ENCODE measurements at places on chromosomes 6 and 20. TPM values are rescaled to one million over a fixed set of nuclear protein-coding genes. Genes with fewer than 3 reads are reported as not detected.

COX4I2 gene
- total RNA-seq, result not detected

SYCP2 gene
- 7.7 TPM for total RNA-seq

EYS gene
- not detected for total RNA-seq

DNAAF9 gene
- 18.7 TPM for total RNA-seq

GPR63 gene
- 0.37 TPM for total RNA-seq

DNA sequence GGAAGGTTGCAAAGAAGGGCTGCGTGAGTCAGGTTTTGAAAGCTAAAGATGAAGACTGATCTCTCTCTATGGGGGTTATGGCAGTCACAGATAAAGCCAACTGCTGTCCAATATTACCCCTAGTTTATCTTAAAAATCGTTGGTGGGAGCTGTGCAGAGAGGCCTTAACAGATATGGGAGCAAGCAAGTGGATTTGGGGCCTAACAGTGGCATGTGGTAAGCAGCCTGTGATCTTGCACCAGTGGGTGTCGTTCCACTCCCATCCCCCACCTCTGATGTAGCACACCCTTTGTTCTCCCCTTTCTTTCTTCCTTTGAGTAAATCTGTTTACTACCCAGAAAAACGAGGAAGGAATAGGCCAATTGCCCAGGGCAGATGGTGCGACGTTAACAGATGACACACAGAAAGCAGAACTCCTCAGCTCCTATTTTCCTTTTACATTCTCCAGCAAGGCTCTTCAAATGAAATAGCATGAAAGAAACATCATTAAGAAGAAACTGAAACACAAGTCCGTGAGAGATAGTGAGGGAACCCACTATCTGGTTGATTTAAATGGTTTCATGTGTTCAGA, 274.1 kb upstream of the CITED2 start:
- no peaks in the 10 kb centered on the region for H3K36me3 ChIP-seq
- H3K27ac ChIP-seq, result no peak overlapping the region
- no peak for DNase-seq
- H3K27me3 ChIP-seq, result no peaks in the 10 kb centered on the region

DNA sequence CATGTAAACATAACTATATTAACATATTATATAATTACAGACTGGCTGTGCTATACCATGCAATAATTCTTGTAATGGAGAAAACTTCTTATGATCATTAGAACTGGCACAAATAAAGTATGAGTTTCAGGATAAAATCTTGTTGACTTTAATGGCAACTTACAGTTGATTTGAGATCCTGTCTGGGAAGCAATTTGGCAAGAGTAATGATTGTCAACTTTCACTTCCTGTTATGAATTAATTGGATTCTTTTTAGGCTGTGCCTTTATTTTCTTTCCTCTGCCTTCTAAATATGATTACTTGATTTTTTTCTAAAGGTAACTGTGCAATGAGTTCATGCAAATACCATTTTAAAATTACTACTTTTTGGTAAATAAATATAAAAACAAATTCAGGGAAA, 158.1 kb upstream of the B3GAT2 start:
- no peak overlapping the region for H3K4me3 ChIP-seq
- peaks cover 3% of the 10 kb centered on the region for H3K4me1 ChIP-seq
- DNase-seq, result no peak
- no peaks in the 10 kb centered on the region for H3K27me3 ChIP-seq
- no peaks in the 10 kb centered on the region for H3K36me3 ChIP-seq

DNA sequence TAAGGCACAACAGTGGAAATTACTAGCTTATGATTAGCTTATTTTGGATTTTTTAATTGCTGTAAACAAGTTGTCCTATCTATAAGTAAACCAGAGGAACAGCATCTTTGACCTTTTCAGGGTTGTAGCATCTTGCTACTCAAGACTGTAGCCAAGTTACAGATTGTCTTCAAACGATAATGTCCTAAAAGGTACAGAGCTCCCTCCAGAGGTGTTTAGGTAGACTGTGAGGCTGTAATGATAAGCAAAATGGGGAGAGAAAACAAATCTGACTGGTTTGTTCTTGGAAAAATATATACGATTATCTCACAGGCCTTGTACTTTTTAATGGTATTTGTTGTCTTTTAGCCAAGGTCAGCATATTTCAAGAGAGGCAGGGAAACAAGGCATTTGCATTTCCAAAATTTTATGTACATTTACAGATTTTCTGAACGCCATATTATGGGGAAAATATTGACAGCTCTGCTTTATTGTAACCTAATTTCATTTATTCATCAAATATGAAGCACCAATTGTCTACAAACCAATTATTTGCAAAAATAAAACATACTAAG, 273.4 kb downstream of the MEI4 start:
- no peak overlapping the region for H3K4me3 ChIP-seq
- H3K36me3 ChIP-seq, result no peaks in the 10 kb centered on the region
- H3K27ac ChIP-seq, result no peak overlapping the region
- no peaks in the 10 kb centered on the region for H3K27me3 ChIP-seq
- no peak for DNase-seq

DNA sequence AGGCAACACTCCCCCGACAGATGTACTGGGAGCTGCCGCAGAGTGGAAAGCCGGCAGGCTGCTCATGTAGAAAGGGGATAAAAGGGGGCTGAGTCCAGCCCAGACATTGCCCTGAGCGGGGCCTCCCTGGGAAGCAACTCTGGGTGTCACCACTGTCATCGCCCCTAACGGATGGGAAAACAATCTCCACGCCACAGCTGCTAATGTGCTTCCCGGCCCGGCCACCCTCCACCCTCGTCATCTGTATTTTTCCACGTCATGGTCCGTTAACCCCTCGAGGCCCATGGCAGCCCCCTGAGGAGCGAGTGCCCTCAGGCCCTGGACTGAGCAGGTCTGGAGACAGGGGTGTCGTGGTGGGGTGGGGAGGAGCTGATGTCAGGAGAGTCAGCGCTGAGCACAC, 227.4 kb downstream of the DLL1 start:
- peak; percentile 59 for DNase-seq
- no peak overlapping the region for H3K27ac ChIP-seq
- no peaks in the 10 kb centered on the region for H3K27me3 ChIP-seq
- H3K36me3 ChIP-seq, result no peaks in the 10 kb centered on the region
- no peaks in the 10 kb centered on the region for H3K4me1 ChIP-seq
- no peak overlapping the region for H3K4me3 ChIP-seq

DNA sequence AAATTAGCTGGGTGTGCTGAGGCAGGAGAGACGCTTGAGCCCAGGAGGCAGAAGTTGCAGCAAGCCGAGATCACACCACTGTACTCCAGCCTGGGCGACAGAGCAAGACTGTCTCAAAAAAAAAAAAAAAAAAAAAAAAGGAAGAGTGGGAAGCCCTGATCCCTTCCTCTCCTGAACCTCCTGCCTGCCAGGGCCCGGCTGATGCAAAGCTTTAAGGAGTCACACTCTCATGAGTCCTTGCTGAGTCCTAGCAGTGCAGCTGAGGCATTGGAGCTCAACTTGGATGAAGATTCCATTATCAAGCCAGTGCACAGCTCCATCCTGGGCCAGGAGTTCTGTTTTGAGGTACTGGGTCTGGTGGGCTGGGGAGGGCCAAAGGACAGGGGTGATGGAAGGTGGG, 15.1 kb downstream of the SYNGAP1 start:
- H3K36me3 ChIP-seq, result peaks cover 30% of the 10 kb centered on the region
- no peak overlapping the region for H3K27ac ChIP-seq
- no peak overlapping the region for H3K4me3 ChIP-seq

DNA sequence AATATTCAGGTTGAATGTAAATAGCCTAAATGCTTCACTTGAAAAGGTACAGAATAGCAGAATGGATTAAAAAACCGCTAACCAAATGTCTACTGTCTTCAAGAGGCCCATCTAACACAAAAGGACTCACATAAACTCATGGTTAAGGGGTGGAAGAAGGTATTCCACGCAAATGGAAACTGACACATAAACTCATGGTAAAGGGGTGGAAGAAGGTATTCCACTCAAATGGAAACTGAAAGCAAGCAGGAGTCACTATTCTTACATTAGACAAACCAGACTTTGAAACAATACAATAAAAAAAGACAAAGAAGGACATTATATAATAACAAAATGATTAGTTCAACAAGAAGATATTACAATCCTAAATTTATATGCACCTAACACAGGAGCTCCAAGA, 38.3 kb upstream of the PKIB start:
- H3K4me1 ChIP-seq, result no peaks in the 10 kb centered on the region
- H3K27me3 ChIP-seq, result peaks cover 5% of the 10 kb centered on the region
- DNase-seq, result no peak
- H3K4me3 ChIP-seq, result no peak overlapping the region
- H3K27ac ChIP-seq, result no peak overlapping the region
- H3K36me3 ChIP-seq, result no peaks in the 10 kb centered on the region

GRCh38 chr6:21085211-21085610, 508.3 kb upstream of the SOX4 start:
- no peaks in the 10 kb centered on the region for H3K27me3 ChIP-seq
- no peak overlapping the region for H3K4me3 ChIP-seq
- no peaks in the 10 kb centered on the region for H3K4me1 ChIP-seq
- DNase-seq, result no peak
- no peak overlapping the region for H3K27ac ChIP-seq

DNA sequence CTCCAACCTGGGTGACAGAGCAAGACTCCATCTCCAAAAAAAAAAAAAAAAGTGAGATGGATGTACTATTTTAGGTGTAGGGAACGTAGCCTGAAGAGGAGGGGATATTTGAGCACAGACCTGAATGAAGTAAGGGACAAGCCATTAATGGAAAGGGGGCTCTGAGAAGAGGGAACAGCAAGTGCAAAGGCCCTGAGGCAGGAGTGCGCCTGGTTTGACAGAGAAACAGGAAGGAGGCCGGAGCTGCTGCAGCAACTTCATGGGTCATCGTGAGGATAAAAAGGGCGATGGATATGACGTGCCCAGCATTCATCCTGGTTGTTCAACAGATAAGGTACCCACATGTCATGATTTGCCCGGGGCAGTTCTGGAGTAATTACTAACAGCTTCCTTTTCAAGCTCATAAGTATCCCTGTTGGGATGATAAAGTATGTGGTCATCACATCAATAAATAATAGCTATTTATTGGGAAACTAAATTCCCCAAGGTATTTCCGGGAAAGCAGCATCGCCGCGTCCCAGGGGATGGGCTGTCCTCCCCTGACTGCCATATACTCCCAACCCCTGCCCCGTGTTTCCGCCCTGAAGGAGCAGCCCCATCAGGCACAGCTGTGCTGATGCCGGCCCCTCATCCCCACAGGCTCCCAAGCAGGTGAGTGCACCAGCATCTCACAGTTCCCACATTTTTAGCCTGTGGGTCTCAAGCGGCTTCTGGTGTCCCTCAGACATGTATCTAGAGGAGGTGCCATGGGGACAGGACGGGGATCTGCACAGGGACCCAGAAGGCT, 43.4 kb downstream of the DLGAP4 start:
- no peak for DNase-seq
- H3K4me1 ChIP-seq, result no peaks in the 10 kb centered on the region
- H3K4me3 ChIP-seq, result no peak overlapping the region
- H3K27me3 ChIP-seq, result no peaks in the 10 kb centered on the region
- H3K27ac ChIP-seq, result no peak overlapping the region
- H3K36me3 ChIP-seq, result no peaks in the 10 kb centered on the region

GRCh38 chr6:54718541-54719023, 128.0 kb upstream of the FAM83B start:
- no peaks in the 10 kb centered on the region for H3K27me3 ChIP-seq
- no peak overlapping the region for H3K4me3 ChIP-seq
- H3K4me1 ChIP-seq, result no peaks in the 10 kb centered on the region
- no peak overlapping the region for H3K27ac ChIP-seq
- H3K36me3 ChIP-seq, result no peaks in the 10 kb centered on the region
- no peak for DNase-seq
